Activated T-helper 1 cell treated with anti-CD3 and anti-CD28 coated beads, Interleukin-2, amount 50 U/mL, for 16 hours (primary cell): ENCODE measurements at places on chromosomes 16 and 17.

GRCh38 chr17:79574108-79574507 lies 36.7 kb downstream of the RBFOX3 start:
- no peak for DNase-seq

DNA sequence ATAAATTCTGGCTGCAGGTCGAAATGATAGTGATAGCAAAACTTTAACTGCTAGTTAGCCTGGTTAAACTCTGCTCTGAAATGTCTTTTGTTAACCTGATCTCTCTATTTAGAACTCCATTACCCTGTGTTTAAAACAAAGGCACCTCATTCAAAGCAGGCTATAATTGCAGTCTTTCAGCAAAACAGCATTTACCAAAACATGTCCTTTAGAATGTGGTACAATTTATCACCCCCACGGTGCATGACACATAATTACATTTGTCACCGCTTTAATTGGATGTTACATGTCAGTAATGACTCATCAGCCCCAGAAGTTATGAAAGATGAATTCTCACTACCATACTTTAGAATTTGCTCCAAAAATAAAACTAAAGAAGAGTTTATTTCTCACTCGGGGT lies 295.4 kb downstream of the TOX3 start:
- no peak for DNase-seq

DNA sequence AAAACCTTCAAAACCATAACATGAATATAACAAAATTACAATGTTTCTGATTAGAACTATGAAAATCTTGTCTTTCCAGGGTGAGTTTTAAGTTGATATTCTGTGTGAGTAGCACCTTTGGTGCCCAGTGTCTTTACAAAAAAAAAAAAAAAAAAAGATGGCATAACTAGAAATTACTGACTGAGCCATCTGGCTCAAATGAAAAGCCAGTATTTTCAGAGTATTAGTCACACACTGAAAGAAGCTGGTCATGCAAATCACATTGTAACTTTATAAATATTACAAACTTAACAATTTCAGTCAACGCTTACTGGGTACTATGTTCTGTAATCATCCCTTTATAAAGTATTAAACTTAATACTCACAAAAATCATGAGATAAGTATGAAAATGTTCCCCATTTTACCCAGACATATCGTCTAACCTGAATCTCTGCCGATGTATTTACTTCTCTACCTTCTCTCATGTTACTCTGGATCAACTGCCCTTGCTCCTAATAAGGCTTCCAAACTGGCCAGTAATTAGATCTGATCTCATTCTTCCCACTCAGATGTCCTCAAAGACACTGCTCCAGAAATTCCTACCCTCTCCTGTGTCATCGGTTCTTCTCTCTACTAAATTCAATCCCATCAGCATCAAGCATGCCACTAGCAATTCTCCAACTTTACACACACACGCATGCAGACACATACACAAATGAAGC lies 25.4 kb downstream of the UBE2G1 start:
- no peak for DNase-seq

GRCh38 chr17:56893503-56893902 lies 20.3 kb downstream of the TRIM25 start:
- DNase-seq: no peak

GRCh38 chr17:82281502-82282238 lies 8.2 kb upstream of the CSNK1D start:
- DNase-seq: no peak

DNA sequence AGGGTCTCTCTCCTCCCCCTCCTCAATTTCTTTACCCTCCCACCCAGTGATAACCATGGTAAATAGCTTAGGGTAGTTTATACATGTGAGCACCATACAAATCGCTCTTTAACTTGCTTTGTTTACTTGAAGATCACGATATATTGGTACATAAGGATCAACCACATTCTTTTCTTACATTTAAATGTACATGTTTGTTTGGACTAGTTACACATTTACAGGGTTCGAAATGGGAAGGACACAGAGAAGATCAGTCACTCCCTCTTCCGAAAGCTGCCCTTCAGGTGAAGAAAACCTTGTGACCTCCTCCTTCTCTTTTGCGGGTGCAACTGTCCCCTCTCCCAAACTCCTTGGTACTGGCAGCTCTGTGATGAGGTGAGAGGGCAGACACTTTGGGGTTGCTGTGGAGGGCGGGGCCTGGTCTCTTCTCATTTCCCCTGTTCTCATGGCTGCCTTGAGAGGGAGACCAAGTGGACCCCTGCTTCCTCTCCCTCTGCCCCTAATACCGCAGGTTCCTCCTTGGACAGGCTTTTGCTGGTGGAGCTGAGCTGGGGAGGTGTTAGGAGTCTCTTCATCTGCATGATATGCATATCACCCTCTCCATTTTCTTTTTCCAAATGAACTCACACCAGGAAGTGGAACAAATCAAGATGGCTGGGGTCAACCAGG lies 4.7 kb upstream of the PIK3R6 start:
- no peak for DNase-seq

GRCh38 chr17:31424944-31425281 lies 33.4 kb downstream of the RAB11FIP4 start:
- no peak for DNase-seq
